A673 (cell line): ENCODE measurements at places on chromosomes 12 and 14.

DNA sequence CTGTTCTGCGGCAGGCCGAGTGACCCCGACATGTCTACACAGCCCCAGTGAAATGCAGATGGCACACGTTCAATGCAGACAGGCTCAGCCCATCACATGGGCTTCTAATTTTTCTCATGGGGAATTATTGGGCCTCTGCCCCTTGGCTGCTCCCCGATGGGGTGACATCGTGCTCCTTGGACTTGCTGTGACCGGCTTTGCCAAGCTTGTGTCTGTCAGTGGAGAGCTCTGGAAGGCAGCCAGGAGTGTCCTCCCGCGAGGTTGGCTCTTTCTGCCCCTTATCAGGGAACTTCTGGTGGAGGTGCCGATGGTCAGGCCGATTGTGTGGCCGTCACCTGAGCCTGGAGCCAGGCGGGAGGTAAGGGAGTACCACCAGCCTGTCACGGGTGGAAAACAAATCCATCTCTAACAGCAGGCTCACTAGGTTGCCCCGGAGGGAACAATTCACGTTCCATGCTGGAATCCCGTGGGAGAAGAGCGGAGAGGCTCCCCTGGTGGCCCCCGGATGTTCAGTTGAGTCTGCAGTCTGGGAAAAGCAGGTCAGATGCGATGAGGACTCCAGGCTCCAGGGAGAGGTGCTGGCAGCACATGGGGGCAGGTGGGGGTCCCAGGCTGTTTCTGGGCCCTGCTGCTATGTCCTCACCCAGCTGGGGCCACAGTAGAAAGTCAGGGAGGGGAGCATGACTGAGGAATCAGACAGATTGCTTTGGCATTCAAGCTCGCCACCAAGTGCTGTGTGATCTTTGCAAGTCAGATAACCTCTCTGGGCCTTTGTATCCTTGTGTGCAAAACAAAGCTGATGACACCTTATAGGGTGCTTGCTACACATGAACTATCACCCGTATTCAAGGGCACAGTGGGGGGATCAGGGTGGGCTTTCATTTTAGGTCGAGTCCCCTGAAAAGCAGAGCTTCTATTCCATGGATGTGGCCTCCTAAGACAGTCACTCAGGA, 43.2 kb upstream of the EML1 start:
- DNase-seq: no peak

DNA sequence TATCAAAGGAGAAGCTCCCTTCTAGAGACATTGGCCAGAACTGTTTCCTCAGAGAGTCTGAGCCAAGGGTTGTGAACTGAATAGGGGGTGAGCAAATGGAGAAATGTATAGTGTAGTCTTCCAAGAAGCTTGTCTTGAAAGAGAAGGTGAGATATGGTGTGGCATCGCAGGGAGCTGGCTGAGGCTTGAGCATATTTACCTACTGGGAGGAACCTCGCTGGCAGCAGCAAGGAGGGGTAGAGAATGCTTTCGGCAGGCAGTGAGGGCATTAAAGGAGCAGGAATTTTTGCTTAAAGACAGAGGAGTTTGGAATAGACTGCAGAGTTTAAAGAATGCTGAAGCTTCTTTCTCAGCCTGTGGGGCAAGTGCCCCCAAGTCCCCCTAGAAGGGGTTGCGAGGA, 59.3 kb upstream of the PRMT8 start:
- DNase-seq: no peak

DNA sequence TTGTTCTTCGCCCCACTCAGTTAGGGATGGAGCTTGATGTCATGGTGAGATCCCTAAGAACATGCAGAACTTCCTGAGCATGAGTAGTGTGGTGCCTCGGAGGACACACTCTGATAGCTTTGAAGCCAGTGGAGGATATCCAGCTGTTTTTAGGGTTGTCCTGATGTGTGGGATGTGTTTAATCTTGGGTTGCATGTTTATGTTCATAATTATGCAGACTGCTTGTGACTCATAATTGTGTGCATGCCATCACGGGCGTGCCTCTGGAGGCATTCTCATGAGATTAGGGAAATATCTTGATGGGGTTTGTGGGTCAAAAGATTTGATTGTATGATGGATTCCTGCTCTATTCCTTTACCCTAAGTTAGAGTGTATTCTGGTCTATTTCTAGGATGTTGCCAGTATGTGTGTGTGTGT, 267.4 kb upstream of the PELI2 start:
- peak; percentile 73 for DNase-seq

GRCh38 chr12:116835484-116835883, 45.8 kb downstream of the HRK start:
- DNase-seq: no peak

GRCh38 chr14:81474685-81475324, 58.8 kb downstream of the SEL1L start:
- no peak for DNase-seq

GRCh38 chr12:27571463-27571862, 47.5 kb downstream of the PPFIBP1 start:
- no peak for DNase-seq

DNA sequence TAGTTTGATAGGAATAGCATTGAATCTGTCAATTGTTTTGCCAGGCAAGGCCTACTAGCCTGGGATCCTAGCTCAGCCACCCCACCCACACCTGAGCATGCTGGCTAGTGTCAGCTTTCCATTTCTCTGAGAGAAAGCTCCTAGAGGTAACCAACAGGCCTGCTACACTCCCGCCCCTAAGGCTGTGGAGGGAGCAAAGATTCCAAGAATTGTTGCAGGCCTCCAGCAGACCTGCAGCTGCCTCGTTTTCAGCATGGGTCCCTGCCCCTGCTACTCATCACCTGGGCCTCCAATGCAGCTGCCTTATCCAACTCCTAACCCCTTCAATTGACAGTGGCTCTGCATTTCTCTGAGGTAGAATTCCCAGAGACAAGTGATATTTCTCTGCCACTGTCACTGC, 852.4 kb upstream of the MDGA2 start:
- no peak for DNase-seq

- no peak for DNase-seq
Observed at GRCh38 chr12:28107679-28108078, 82.6 kb upstream of the CCDC91 start.

DNA sequence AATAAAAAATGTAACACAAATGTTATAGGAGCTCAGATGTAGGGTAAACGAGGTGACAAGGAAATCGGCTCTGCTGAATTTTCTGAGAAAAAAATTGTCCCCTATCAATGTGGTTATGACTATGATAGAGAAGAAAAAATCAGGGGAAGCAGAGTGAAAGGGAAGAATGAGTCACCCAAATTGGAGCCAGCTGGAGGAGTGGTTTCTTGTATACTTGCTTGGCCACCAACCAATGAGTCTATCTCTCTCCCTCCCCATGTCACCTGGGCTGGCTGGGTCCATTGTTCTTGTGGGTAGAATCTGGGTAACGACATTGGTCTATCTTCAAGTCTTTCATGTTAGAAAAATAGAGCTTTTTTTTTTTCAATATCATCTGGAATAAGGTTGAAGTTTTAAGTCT, 196.6 kb upstream of the FLRT2 start:
- peak; percentile 52 for DNase-seq

- DNase-seq: no peak
Observed at GRCh38 chr12:104741497-104742367, 216.4 kb downstream of the SLC41A2 start.

- peak; percentile 69 for DNase-seq
Observed at GRCh38 chr12:12349711-12350665, at the start of gene MANSC1. TSS of gene MANSC1 (minus strand) at chr12:12350242. CDS start at chr12:12343314, 6,928 bp downstream.

DNA sequence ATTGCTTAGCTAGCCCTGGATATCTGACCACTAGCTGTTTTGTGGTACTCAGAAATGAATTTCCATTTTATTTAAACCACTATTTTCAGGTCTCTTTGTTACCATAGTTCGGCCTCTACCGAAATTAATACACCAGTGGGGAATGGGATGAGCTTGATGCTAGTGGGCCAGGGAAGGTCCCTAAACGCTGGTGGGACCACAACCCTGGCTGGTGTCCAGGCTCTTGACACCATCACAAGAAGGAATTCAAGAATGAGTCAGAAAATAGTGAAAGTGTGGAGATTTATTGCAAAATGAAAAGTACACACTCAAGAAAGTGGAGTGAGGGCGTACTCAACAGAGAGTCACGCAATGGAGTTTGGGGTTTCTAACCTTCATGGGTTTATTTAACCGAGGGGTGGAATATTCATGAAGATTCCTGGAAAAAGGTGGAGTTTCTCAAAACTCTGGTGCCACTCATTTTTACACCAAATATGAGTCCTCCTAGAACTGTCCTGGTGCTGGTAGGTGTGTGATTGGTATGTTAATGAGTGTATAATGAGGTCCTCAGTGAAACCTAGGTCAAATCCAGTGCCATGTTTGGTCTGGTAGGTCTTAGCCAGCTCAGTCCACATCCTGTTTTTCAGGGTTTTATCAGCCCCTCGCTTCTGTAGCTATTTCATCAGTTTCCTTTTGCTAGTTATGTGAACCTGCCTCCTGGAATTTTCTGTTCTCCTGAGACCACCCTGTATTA, 38.9 kb upstream of the LRP6 start:
- DNase-seq: no peak

- no peak for DNase-seq
Observed at GRCh38 chr14:75487155-75487671, 35.1 kb upstream of the BATF start.

DNA sequence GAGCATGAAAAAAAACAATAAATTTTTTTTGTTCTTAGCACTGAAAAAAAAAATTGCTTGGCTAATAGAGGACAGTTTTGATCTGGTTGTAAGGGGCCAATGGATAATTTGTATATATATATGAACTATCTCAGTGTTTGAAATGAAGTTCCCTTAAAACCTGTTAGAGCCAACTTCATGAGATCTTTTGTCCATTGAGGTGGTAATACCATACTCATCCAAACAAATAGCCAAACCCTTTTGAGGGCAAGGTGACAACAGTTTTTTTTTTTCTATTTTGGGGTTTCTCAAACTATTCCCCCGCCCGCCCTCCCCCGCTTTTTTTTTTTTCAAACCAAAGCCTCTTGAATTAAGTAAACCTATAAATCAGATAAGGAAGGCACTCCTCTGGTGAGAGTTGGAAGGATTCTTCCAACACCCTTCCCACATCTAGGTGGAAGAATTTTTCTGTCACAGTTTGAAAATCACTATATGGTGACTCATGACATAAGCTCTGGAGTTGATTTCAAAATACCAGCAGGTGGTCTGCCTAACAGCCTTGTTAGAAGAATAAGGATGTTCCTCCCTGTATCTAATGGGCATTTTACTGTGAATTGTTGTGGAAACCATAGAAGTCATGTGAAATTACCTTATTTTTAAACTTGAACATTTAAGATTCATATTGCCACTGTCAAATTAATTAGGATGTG, 10.2 kb downstream of the ARHGAP5 start:
- DNase-seq: peak; percentile 94
